ENCODE measurements at places on chromosomes 2 and 18.

DNA sequence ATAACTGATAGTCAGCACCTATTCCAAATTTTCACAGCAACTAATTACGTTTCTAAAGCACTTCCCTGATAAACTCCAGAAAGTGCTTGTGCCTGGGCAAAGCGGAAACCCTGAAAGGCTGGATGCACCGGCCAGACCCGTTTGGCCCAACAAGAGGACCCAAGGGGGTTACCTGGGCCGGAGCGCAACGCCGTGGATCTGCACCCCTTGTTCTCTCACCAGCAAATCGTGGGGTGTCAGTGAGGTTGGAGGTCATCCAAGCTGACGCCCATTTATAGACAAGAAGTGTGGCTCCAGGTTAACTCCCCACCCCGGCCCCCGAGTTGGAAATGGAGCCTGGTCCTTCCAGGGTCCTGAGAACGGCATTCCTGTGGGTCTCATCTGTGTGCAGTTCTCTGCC is 167.0 kb upstream of the HDAC4 start:
- DNase-seq = no peak

DNA sequence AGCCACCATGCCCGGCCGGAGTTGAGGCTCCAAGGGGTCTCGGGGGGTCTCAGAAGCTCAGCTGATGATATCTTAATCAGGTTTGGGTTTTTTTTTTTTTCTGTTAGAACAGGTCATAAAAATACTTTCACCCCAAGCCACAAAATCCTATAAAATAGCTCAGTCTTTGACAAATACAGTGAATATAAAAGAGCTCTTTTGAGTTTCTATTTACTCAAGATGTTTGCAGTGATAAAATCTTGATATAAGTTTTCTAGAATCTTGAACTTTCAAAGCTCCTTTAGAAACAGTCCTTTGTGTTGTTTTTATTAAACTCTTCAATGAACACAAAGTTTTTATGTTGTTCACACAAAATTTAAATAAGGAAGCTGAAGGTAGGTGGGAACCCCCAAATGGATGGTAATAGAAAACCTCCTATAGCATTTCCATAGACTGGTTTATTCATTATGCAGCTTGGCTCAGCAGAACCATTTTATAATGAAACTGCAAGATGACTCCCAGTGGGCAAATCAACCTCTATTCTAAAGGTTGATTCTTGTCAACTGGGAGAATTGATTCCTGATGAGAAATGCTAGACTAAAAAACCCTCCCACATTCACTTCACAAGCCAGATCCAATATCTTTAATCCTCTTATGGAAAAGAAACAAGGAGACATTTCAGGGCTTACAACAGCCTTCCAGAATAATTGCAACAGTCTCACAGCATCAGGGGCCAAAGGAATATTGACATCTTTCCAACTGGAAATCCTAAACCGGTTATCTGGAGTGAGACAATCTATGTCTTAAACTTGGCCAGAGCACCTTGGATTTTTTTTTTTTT is 13.6 kb upstream of the NARS1 start:
- DNase-seq = no peak

DNA sequence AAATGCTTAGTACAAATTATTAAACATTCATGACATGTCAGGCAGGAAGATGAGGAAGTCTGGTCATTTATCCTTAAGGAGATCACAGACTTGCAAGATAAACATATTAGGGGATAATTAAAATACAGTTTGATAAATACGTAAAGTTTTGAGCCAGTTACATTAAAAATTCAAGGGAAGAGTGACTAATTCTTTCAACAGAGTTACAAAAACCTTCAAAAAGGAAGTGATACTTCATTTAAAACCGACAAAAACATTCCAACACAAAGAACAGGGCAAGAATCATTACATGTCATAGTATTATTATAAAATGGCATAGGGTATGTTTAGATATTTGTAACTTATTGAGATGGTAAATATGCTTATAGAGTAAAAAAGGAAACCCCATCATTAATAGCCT is 636.0 kb downstream of the NR4A2 start:
- no peak for DNase-seq

- DNase-seq = no peak
Observed at GRCh38 chr2:24439280-24439970, 51.6 kb upstream of the NCOA1 start.

- no peak for DNase-seq
Observed at GRCh38 chr2:142603759-142604158, 273.7 kb upstream of the KYNU start.

Measured in AML-193 (cell line).